Adipocyte (in vitro differentiated cells): ENCODE measurements at places on chromosomes 11 and 22.

- DNase-seq: no peak
Measured at GRCh38 chr22:39999144-39999757, 4.5 kb downstream of the FAM83F start.

DNA sequence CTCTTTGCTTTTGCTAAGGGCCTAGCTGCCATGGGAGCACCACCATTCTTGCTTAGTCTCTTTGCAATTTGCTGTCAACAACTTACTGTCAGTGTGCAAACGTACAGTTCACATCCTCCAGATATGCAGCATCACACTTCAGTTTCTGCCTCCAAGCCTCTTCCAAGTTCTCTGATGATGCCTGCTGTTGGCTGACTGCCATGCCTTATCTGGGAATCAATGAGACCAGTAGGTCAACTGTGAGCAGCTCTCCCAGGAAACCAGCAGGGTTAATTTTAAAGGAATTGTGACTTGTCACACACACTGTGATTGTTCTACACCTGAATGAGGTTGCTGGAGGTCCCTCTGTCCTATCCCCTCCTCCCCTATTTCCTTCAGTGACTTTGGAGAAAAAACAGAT lies 56.0 kb downstream of the COPB1 start:
- peak; percentile 34 for DNase-seq

DNA sequence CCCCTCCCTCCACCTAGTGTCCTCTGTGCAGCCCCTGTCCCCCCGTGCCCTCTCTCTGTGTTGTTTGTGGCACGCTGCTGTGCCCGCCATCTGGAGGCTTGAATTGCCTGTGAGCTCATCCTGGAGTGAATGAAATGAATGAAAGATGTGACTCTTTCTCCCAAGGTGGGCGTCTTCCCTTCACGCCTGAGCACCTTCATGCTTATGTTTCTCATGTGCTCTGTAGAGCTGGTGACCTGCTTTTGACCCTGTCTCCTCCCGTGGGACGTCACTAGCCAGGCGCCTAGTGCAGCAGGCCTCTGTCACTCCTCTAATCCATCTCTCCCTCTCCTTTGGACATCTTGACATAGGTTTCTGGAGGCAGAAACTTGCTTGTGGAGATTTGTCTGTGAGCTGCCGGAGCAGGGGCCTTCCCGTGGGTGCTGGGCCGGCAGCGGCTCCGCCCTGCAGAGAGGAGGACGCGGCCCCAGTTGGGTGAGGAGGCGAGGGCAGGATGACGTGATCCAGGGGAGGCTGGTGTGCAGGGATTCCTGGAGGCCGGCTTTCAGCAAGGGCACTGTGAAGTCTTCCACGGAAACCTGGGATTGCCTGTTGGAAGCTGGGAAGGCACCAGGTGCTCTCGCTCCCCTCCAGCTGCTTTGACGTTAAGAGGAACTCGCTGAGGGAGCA lies 40.6 kb downstream of the MUC6 start:
- DNase-seq: no peak

- DNase-seq: no peak
Measured at GRCh38 chr22:23207729-23208393, 27.6 kb downstream of the BCR start.

- no peak for DNase-seq
Measured at GRCh38 chr11:86987679-86988078, 32.5 kb upstream of the FZD4 start.
